ENCODE measurements at places on chromosomes 12 and 14. TPM values are rescaled to one million over a fixed set of nuclear protein-coding genes. Genes with fewer than 3 reads are reported as not detected.

- DNase-seq: no peak
Measured at GRCh38 chr12:122889761-122890520, 6.0 kb downstream of the VPS37B start.

DNA sequence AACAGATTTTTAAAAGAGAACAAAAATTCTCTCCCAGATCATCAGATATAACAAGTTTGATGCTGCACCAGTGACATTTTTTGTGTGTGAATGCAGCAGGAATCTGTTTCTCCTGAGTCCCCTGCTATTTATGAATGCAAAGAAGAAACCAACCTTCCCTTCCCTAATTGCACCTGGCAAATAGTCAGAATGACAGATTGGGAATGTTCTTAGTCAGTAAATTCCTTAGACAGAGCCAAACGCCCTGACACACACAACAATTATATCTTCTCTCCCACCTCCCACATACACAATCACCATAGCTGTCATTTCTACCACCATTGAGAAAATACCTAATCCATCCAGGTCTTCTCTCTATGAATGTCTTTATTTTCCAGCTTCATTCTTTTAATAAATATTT, 174.4 kb downstream of the ALG10B start:
- DNase-seq: no peak

GRCh38 chr12:120662879-120663278, 22.5 kb downstream of the CABP1 start:
- DNase-seq: no peak

- DNase-seq: no peak
Measured at GRCh38 chr14:52998376-52999015, 47.6 kb upstream of the FERMT2 start.

DNA sequence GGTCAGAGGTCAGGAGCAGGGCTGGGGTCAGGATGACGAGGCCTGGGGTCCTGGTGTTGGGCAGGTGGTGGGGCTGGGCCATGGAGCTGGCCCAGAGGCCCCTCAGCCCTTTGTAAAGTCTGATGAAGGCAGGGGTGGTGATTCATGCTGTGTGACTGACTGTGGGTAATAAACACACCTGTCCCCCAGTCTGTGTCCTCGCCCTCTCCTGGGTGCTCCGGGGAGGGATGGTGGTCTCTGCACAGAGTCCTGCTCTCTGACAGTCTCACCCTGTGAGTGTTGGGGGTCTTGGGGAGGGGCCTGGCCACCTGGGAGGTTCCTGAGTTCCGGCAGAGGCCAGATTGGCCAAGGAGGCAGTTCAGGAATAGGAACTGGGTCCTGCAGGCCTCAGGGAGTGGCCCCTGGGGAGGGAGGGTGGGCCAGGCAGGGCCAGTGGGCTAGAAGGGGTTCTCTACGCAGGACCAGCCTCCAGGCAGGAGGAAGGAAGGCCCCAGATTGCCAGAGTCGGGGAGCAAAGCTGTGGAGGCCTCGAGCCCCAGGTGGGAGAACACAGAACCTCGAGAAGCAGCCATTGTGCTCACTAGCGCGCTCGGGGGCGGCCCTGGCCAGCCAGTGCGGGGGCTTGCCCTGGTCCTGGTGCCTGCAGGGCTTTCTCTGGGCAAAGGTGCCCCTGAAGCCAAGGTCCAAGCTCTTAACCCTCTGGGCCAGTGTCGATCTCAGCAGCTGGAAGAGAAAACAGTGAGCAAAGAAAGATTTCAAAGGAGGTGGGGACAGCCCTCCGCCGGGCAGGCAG, 14.4 kb downstream of the ACADS start:
- no peak for DNase-seq

DNA sequence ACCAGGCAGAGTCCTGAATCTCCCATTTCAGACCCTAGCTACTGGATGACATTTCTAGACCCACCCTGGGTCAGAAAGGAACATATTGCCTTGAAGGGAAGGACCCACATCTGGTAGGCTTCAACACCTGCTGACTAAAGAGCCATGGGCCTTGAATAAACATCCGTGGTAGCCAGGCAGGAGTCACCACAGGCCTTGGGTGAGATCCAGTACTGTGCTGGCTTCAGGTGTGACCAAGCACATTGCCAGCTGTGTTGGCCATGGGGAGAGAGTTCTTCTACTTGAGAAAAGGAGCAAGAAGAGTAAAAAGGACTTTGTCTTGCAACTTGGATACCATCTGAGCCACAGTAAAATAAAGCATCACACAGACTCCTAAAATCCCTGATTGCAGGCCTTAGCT, 332.6 kb downstream of the SLC16A7 start:
- no peak for DNase-seq

DNA sequence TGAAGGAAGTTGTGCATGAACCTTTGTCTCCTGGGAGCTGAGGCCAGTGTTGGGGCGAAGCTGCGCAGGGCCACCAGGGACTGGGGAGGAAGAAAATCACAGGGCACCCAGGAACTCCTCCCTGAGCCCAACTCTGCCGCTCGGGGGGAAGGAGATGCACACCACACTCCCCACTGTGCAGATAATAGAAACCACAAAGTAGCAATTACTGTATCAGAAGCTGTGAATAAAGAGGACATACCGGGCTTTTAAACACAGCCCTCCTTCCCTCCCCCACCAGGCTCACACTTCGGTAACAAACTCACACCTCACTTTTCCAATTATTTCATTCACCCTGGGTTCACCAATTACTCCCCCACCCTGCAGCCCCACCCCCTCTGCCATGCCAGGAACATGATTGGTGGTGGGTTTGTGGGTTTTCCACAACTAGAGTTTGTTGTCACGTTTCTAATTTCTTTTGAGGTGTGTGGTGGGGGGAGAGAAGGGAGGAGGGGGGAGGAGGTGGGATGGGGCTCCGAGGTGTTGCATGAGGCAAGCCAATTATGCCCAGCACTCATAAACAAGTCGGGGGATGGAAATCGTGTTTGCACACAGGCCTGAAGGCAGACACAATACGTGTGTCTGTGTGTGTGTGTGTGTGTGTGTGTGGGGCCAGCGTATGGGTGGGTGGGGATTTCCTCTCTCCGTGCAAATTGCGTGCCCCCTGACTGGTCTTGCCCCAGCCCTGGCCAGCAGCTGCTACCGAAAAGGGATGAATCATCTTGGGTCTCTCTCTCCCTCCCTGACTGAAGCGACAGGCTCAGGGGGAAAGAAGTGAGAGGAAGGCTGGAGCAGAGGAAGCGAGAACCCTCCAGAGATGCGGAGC, 103.3 kb downstream of the RBM19 start:
- no peak for DNase-seq

GRCh38 chr12:98724384-98725155, 79.5 kb downstream of the APAF1 start:
- no peak for DNase-seq

Gene ACOT6
- total RNA-seq: not detected

Gene DNAH10
- 0.22 TPM for total RNA-seq

DNA sequence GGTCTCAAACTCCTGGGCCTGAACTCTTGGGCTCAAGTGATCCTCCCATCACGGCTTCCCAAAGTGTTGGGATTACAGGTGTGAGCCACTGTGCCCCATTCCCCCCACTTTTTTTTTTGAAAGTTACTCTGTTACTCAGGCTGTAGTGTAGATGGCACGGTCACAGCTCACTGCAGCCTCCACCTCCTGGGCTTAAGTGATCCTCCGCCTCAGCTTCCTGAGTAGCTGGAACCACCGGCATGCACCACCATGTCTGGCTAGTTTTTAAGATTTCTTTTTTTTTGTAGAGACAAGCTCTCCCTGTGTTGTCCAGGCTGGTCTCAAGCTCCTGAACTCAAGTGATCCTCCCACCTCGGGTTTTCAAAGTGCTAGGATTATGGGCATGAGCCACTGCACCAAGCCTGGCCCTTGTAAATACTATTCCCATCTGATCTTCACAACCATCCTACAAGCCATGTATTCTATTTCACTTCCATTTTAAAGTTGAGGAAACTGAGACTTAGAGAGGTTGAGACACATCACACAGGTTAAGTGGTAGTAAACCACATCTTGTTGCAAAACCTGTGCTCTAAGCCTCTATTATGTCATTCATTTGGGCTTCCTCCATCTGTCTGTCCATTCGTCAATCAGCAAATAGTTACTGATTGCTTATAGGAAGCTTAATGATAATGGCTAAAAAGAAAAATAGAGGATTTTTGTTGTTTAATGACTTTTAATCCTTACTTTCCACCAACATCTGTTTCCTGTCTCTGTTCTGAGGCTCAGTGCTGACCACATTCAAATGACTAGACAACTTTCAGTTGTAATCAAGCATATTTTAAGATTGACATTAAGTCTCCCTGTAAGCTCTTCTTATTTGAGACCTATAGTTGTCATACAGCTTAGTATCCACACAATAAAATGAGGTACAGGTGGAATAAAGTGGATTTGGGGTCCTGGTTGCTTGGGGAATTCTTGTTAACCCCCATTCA, 9.2 kb downstream of the ASCL4 start:
- no peak for DNase-seq

- DNase-seq: no peak
Measured at GRCh38 chr14:89544636-89545301, 127.7 kb upstream of the FOXN3 start.

DNA sequence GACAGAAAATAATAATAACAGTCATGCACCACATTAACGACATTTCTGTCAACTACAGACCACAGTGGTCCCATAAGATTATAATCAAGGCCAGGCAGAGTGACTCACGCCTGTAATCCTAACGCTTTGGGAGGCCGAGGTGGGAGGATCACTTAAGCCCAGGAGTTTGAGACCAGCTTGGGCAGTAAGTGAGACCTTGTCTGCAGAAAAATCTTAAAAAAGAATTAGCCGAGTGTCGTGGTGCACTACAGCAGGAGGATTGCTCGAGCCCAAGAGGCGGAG, 8.6 kb downstream of the NAB2 start:
- no peak for DNase-seq

DNA sequence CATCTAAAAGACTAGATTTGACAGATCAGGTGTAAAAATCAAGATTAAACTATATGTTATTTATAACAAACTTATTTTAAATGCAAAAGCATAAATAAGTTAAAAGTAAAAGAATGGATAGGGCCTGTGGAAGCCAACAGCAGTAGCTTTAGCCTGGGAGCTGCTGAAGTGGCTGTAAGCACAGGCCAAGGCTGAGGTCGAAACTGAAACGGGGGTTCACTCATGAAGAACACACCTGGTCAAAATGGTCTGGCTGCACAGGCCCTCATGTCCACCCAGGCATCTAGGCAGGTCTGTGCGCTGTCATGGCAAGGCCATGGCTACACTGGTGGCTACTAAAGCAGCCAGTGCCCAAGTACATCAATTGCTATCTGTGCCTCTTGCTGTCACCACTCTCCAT, 23.1 kb downstream of the CATSPERB start:
- DNase-seq: no peak

GRCh38 chr14:31954991-31955390, 122.1 kb upstream of the ARHGAP5 start:
- no peak for DNase-seq

- DNase-seq: no peak
Measured at GRCh38 chr14:106842687-106843086, 1316.3 kb downstream of the TMEM121 start.

GRCh38 chr12:31702047-31702446, 26.8 kb downstream of the AMN1 start:
- no peak for DNase-seq

Gene SIX1
- total RNA-seq: not detected

DNA sequence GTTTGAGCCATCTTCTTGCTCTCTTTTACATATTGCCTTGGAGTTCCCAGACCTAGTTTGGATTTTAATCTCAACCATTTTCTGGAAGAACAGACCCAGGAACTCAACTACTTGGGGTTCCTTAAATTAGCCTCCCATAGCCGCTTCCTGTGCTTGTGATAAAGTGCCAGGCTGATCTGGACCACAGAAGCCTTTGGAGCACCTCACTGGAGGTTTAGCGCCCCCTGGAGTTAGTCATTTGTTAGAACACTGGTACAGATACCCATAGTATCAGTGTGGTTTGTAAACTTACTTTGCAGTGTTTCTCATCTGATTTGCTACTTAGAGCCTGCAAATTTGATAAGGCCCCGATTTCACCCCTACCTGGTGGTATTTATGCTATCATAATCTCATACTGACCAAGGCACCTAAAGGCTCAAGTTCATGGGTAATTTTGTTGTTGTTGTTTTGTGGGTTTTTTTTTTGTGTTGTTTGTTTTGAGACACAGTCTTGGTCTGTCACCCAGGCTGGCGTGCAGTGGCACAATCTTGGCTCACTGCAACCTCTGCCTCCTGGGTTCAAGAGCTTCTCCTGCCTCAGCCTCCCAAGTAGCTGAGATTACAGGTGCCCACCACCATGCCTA, 3.7 kb downstream of the UNC119B start:
- no peak for DNase-seq

Gene SLC2A3
- 11.7 TPM for total RNA-seq

Gene OTX2
- not detected for total RNA-seq

GRCh38 chr14:35991356-35991755, 165.2 kb downstream of the BRMS1L start:
- DNase-seq: no peak

Gene BEGAIN
- 0.68 TPM for total RNA-seq

GRCh38 chr12:5756338-5756842, 188.7 kb downstream of the ANO2 start:
- DNase-seq: no peak

GRCh38 chr12:106248846-106249371, 1.1 kb upstream of the CKAP4 start:
- peak; percentile 78 for DNase-seq

DNA sequence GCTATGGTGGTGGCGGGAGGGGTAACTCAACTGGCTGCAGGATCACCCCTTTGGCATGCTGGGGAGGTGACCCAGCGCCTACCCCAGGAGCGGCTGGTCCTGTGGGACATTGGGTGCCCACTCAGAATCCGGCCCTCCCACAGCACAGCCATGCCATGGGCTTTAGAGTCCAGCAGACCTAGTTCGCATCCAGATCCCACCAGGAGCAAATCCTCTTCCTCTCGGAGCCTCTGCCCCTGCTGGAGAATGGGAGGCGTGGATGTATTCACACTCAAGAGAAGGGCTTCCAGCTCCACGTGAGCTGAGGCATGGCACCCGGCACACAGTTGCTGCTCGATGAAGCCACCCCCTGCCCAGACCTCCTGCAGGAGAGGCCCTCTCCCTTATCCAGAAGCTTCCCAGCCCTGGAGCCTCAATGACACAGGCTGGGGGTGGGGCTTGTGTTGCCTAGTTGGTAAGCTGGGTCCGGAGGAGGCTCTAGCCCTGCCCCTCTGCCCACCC, 17.7 kb downstream of the FAM222A start:
- DNase-seq: peak; percentile 55

- no peak for DNase-seq
Measured at GRCh38 chr14:51004352-51004800, 60.1 kb upstream of the PYGL start.

GRCh38 chr14:81485372-81485771, 48.3 kb downstream of the SEL1L start:
- no peak for DNase-seq

Gene AQP5
- 0.81 TPM for total RNA-seq

Gene TSPAN19
- total RNA-seq: 0.49 TPM

DNA sequence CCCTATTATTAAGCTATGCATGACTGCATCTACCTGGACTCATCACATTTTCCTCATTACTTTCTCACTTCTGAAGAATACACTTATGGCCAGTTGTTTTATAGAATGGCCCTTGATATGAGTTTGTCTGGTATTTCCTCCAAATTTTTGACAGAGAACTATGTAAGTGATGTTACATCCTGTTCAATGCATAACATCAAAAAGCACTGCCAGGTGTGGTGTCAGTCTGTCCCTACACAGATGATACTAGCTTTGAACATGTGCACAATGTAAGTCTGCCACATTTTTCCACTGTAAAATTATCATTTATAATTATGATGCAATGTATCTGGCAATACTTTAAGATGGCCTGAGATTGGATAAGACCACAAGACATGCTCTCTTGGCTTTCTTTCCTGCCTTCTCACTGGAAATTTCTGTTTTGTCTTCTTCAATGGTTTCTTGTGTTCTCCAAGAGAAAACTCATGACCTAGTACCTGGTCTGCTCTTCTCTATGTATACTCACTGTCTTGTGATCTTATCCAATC, 28.3 kb downstream of the HEATR5A start:
- no peak for DNase-seq

Data from Right ventricle myocardium inferior (tissue), 1 donor.